Right lobe of liver (tissue), 6 donors: ENCODE measurements at places on chromosomes 2 and 18.

DNA sequence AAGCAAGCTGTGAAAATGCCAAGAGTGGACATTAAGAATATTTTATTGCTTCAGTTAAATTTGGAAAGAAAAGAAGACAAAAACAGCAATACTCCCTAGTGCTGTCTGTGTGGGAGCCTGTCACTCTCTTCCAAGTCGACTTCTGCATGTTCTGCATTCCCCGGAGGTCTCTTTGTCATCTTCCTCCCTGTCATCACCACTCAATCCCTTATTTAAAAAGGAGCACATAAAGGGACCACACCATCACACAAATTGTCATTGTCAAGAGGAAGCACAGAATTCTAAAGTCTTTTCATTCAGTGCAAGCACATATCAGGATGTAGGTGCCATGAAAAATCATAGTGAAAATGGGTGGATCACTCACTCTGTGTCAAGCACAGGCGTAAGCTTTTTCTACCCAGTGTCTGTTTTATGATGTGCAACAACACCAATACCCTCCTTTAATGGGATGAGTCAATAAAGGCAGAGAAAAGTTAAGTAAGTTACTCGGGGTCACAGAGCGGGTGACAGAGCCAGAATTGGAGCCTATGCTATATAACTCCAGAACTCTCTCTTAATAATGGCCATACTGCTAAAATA is 222.4 kb upstream of the HNMT start:
- no peaks in the 10 kb centered on the region for H3K36me3 ChIP-seq
- H3K4me1 ChIP-seq = no peaks in the 10 kb centered on the region
- no peak for DNase-seq
- no peak overlapping the region for H3K4me3 ChIP-seq

DNA sequence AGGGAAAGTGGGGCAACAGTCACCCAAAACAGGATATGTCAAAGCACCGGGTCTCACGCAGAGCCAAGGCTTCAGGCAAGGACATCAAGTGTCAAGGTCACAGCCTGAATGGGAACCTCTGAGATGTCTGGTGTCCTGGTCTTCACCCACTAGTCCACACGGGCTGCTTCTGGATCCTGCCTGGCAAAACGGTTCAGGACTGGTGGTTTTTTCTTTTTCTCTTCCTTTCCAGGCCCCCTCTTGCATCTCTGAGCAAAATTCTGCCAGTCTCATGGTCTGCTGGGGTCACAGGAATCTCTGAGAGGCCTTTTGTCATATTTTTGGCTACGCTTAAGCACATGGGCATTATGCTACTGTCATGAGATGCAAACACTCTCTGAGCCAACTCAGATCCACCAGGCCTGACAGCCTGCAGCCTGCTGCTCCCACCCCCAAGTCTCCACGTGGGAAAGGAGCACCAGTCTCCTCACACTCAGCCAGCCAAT is 518.2 kb upstream of the ZEB2 start:
- no peak overlapping the region for H3K4me3 ChIP-seq
- H3K36me3 ChIP-seq = no peaks in the 10 kb centered on the region
- no peaks in the 10 kb centered on the region for H3K27me3 ChIP-seq
- H3K27ac ChIP-seq = no peak overlapping the region
- no peak for DNase-seq
- no peaks in the 10 kb centered on the region for H3K4me1 ChIP-seq

- DNase-seq = no peak
- no peaks in the 10 kb centered on the region for H3K36me3 ChIP-seq
- no peaks in the 10 kb centered on the region for H3K27me3 ChIP-seq
- no peak overlapping the region for H3K4me3 ChIP-seq
- H3K27ac ChIP-seq = peak overlapping the region; percentile 53
- H3K4me1 ChIP-seq = no peaks in the 10 kb centered on the region
Observed at GRCh38 chr2:16653083-16653375, 12.6 kb downstream of the CYRIA start.

DNA sequence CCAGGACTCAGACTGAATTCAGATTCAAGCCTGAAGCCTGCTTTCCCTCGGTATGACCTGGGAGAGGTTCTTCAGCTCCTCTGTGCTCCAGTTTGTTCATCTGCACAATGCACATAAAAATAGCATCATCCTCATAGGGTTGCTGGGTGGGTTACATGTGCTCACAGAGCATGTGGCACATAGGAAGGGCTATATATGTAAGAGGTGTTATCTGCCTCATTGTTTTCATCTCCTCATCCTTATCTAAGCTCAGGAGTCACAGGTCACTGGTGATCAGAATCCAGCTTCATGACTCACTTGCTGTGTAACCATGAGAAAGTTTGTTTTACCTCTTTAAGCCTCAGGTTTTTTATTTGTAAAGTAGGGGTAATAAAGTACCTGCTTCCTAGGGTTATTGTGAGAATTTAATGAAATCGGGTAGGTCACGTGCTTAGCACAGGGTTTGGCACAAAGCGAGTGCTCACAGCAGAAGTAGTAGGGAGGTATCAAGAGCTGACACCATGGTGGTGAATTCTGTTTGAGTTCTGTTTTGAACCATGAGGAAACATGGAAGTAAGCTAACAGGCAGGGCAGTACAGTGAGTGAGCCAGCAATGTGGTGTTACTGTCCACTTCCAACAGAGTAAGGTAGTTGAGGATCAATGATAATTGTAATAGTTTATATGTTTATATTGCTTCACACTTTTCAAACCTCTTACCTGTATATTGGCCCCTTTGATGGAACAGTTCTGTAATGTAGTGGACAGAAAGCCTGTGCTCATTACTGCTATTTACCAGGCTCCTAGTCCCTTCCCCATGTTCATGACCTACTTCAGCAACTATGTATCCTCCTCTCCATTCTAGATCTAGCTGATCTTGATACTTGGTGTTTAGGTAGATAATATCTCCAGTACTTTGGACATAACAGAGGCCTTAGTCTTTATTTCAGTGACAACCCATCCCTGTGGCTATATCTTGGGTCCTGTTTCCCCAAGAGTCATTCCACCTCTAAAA is 141.4 kb upstream of the LTBP1 start:
- DNase-seq = no peak
- H3K4me1 ChIP-seq = no peaks in the 10 kb centered on the region
- H3K36me3 ChIP-seq = no peaks in the 10 kb centered on the region
- no peak overlapping the region for H3K27ac ChIP-seq
- H3K27me3 ChIP-seq = no peaks in the 10 kb centered on the region

- H3K27me3 ChIP-seq = no peaks in the 10 kb centered on the region
- H3K4me1 ChIP-seq = no peaks in the 10 kb centered on the region
- H3K36me3 ChIP-seq = no peaks in the 10 kb centered on the region
- no peak overlapping the region for H3K4me3 ChIP-seq
- no peak overlapping the region for H3K27ac ChIP-seq
Observed at GRCh38 chr2:99975386-99975785, 167.0 kb downstream of the AFF3 start.

DNA sequence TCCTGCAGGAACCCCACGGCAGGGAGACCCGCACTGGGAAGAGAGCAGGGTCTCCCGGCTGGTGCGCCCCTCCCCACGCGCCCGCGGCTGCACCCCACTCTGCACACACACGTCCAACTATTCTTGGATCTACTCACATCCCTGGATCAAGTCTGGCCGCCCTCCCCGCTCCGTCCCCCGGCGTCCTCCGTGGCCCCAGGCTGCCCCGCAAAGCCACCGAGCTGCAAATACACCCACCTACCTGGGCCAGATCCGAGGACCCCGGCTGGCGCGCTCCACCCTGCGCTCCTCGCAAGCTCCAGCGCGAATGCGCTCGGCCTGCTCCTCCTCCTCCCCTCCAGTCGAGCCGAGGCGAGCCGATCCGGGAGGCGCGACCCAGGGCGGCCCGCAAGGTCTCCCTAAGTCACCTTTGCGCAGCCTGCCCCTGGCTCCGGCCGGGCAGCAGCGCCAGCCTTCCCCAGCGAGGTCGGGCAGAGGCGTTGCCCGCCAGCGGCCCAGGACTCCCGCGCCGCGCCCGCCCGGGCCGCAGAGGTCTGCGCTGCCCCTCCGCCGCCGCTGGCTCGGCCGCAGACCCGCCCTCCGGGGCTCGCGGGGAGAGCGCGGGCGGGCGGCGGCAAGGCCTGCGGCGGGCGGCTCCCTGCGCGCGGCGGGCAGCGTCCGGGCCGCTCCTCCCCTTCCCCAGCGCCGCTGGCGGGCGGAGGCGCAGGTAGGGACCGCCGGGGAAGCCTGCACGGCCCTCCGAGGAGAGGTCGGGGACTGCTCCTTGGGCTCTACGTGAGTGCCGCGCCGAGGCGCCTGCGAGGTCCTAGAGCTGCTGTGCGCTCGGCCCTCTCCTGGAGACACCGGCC is 126.0 kb downstream of the OSBPL1A start:
- no peaks in the 10 kb centered on the region for H3K36me3 ChIP-seq
- DNase-seq = peak; percentile 82
- peak overlapping the region; percentile 71 for H3K4me3 ChIP-seq
- H3K27me3 ChIP-seq = no peaks in the 10 kb centered on the region
- H3K4me1 ChIP-seq = no peaks in the 10 kb centered on the region
- peak overlapping the region; percentile 70 for H3K27ac ChIP-seq

DNA sequence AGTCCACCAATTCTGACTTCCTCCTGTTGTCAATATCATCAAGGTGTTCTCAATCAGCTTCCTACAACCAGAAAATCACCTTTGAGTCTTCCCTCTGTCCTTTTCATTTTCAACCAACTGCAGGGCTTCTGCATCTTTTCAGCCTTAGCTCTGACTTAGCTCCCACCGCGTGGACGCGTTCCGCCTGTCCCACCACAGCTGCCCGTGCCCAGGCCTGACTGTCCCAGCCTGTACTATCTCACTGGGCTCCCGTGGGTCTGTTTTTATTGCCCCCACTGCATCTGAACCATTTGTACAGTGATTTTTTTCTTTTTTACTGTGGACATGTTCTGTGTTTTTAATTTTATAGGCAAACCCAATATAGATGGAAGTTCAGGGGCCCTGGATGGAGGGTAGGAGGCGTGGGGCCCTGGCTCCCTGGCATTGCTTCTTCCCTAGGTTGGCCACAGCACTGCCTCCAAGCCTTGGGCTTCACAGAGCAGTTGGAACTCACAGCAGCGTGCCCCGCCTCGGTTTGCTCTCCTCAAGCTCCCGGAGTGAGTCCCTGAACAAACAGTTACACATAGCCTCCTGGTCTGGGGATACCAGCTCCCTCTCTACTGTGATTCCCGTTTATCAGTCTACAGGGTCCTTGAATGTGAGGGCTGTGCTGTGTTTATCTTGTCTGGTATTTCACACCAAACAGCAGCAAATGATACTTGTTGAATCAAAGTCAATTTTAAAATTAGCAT is 280.6 kb upstream of the PXDN start:
- no peak overlapping the region for H3K4me3 ChIP-seq
- no peaks in the 10 kb centered on the region for H3K27me3 ChIP-seq
- no peak for DNase-seq
- no peaks in the 10 kb centered on the region for H3K36me3 ChIP-seq

DNA sequence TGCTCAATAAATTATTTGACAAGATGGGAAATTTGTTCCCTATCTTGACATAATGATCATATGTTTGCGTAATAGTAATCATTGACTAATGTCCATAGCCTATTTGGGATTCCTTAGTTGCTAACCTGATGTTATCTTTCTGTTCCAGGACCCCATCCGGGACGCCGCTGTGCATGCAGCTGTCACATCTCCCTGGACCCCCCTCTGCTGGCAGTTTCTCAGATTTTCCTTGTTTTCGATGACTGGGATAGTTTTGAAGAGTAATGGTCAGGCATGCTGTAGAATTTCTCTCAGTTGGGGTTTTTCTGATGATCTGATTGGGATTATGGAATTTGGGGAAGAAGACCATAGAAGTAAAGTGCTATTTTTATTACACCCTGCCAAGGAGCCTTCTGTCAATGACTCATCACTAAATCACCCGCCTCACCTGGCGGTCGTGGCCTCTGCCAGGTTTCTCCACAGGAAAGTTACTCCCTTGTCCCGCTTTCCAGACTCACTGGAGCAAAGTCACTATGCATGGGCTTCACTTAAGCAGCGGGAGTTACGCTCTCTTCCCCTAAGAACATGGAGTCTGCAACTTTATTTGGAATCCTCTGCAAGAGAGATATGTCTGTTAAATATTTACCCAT is 19.9 kb upstream of the TMEM18 start:
- no peaks in the 10 kb centered on the region for H3K27me3 ChIP-seq
- no peaks in the 10 kb centered on the region for H3K4me1 ChIP-seq
- H3K27ac ChIP-seq = no peak overlapping the region

DNA sequence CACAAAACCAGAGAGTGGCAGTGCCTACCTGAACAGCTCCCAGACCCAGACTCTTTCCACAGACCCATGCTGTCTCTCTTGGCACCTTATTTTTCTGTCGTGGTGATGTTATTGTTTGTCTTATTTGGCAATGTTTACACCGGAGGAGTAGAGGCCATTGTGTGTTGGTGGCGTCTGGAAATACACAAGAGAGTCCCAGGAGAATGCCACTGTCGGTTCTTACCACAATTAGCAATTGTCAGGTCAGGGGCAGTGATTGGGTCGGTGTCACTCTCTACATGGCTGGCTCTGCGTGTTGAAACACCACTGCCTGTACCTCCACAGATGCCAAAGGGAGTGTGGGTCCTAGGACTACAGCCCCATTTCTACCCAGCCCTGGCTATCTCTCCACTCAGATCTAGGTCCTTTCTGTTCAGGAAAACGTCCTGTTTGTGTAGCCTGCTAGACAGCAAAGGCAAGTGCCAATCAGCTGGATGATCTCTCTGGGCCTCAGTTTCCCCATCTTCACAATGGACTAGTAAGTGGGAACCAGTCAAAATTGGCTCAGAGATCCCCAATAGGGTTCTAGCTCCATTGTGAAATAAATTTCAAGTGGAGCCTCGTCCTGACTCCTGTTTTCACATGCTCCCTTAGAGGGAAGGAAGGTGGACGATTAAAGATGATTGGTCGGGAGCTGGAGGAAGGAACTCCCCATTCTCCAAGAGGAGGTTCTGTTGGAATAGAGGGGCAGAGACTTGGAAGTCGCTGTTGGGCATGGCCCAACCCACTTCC is 17.0 kb downstream of the EPAS1 start:
- H3K4me1 ChIP-seq = peaks cover 91% of the 10 kb centered on the region
- H3K27me3 ChIP-seq = no peaks in the 10 kb centered on the region
- H3K27ac ChIP-seq = peak overlapping the region; percentile 66
- DNase-seq = no peak
- H3K4me3 ChIP-seq = no peak overlapping the region
- no peaks in the 10 kb centered on the region for H3K36me3 ChIP-seq

DNA sequence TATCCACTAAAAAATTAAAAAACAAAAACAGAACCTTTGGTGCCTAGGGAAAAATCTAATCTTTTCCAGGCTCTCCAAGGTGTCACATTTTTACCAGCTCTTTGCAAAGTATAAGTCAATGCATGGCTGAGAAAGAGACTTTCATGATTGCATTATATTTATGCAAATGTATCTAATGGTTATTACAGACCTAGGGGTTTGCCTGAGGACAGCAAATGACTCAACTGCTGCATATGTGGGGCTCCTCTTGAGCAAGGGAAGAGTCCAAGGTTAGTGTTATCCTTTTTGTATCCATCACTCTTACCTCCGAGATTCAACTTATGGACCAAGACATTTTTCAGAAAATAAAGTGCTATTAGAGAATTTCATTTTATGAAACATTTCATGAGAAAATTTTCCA is 33.9 kb upstream of the RMP24 start:
- no peak for DNase-seq
- no peak overlapping the region for H3K4me3 ChIP-seq
- H3K4me1 ChIP-seq = no peaks in the 10 kb centered on the region
- H3K36me3 ChIP-seq = no peaks in the 10 kb centered on the region
- no peaks in the 10 kb centered on the region for H3K27me3 ChIP-seq
